Thoracic aorta endothelial cell (primary cell): ENCODE measurements at places on chromosomes 2 and 18. TPM values are rescaled to one million over a fixed set of nuclear protein-coding genes. Genes with fewer than 3 reads are reported as not detected.

PPP4R3B gene
- total RNA-seq = 89.0 and 91.9 TPM in 2 replicates

IL1F10 gene
- total RNA-seq = not detected in 2 replicates

CRYGD gene
- total RNA-seq = not detected in 2 replicates

MROH2A gene
- total RNA-seq = not detected in 2 replicates

CDKL4 gene
- total RNA-seq = 0.86 and 0.93 TPM in 2 replicates

TTL gene
- total RNA-seq = 94.3 and 102 TPM in 2 replicates

ACADL gene
- not detected in 2 replicates for total RNA-seq

IL36B gene
- total RNA-seq = not detected in 2 replicates

LAMA3 gene
- total RNA-seq = 8.0 and 11.1 TPM in 2 replicates

PARD6G gene
- 1.3 and 1.6 TPM in 2 replicates for total RNA-seq

DCTN1 gene
- 125 and 133 TPM in 2 replicates for total RNA-seq

ZNF396 gene
- 0.40 and 1.3 TPM in 2 replicates for total RNA-seq

GULP1 gene
- 27.7 and 32.2 TPM in 2 replicates for total RNA-seq

UNC80 gene
- total RNA-seq = not detected in 2 replicates
